Stimulated activated naive CD8-positive, alpha-beta T cell treated with anti-CD3 and anti-CD28 coated beads, Interleukin-15, Interleukin-2, amounts not matched to agents 100 U/mL and 50 U/mL, for 24 hours (primary cell): ENCODE measurements at places on chromosomes 5 and 9.

DNA sequence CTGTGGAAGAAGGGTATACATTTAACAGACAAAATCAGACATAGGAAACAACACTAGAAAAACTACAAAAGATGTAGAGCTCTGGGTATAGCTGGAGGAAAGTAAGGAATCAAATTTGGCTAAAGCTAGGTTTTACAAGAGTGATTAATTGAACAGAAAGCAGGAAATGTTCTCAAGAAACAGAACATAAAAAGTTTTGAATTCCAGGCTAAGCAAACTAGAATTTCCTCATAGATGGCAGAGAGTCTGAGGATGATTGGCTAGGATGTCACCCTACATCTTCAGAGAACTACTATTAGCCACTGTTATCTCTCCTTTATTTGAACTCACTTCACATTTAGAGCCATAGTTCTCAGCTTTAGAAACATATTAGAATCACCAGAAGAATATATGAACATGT, 502.1 kb upstream of the PAPPA start:
- no peak for DNase-seq

DNA sequence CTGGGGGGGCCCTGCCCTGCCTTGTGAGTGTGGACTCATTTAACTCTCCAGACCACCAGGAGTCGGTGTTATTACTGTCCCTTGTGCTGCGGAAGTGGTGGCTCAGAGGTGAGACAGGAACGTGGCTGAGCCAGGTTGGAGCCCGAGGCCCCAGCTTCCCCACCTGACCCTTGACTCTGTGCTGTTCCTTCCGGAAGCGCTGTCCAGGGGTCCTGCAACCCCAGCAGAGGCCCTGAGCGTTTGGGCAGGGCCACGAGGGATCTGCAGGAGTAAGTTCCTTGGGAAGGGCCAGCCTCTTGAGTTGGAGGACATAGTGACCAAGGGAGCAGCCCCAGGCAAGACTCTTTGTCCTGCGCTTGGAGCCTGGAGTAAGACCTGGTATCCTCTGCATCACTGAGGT, 99.6 kb downstream of the RXRA start:
- no peak for DNase-seq

DNA sequence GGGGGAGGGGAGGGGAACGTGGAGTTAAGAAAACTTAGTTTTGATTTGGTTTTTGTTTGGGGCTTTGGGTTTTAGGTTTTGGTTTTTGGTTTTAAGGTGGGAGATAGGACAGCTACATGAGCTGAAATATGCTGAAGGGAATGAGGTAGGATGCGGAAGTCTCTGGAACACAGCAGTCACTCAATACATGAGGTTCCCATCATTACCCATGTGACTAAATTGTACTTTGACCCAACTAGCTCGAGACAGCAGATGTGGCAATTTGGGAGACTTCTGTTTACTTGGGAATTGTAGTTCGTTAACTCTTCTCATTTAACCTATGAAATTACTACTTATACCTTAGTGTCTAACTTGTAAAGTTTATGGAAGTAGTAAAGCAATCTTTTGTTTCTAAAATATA, 124.2 kb downstream of the TLE1 start:
- DNase-seq: no peak

DNA sequence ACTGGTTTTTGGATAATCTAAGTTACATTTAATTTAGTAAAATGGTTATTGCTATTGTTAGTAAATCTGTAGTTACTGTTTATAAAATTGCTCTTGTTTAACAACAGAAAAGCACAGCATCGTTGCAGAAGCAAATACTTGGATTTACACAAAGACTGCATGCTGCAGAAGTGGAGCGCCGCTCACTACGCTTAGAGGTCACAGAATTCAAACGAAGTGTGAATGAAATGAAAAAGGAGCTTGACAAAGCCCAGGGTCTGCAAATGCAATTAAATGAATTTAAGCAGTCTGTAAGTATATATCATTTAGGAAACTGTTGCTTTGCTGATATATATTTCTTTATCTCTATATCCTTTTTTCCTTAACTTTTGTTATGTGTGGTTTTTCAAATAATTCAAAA, 226.0 kb downstream of the CCDC171 start:
- no peak for DNase-seq
